ENCODE measurements at places on chromosomes 11 and 22.
A peak's percentile ranks its signal among the peaks of the same experiment; 100 is the strongest.

- no peak for DNase-seq
These were observed 63.8 kb downstream of the PHF21A start for GRCh38 chr11:46057489-46057888.

GRCh38 chr11:79440571-79441460 is at the start of gene TENM4:
Gene TENM4, minus strand, starts transcription at chr11:79441030. Its CDS starts 371,086 bp downstream, at chr11:79069944.
- peak; percentile 88 for DNase-seq

- no peak for DNase-seq
These were observed 41.8 kb downstream of the PDGFD start for GRCh38 chr11:104122011-104122635.

DNA sequence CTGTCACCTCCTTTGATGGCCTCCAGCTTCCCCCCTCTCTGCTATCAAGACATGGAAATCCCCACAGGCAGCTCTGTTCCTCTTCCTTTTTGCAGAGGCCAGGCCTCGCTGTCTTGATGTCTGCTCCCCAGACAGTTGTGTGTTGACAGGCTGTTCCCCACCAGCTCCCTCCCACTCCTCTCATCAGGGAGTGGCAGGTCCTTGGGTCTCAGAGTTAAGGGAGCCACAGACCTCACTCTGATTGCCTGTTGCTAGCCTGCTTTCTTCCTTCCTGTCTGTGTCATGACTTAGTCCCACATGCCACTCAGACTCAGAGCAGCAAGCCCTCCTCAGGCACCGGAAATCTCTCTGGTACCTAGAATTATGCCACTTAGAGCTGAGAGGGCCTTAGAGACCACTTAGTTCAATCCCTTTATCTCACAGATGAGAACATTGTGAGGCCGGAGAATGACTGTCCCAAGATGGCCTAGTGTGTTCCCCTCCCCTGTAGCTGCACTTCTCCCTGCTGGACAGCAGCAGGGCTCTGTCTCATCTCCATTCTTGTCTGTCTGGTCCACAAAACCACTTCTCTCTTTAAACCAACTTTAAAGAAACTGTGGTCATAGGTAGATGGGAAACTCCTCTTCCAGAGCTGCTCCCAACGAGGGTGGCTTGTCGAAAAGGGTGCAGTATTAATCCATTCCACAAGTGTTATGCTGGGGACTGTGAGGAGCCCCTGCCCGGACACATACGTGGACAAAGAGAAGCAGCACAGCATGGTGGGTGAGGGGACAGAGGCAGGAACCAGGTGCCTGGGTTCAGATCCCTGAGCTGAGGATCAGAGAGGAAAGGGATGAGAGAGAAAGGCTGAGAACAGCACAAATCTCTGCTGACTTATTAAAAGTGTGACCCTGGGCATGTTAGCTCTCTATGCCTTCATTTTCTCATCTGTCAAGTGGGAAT is 4.2 kb downstream of the AMPD3 start:
- peak; percentile 30 for DNase-seq

- no peak for DNase-seq
These were observed 51.0 kb downstream of the UBASH3B start for GRCh38 chr11:122706291-122707088.

GRCh38 chr11:116376547-116376946 is 396.2 kb downstream of the BUD13 start:
- DNase-seq: no peak

DNA sequence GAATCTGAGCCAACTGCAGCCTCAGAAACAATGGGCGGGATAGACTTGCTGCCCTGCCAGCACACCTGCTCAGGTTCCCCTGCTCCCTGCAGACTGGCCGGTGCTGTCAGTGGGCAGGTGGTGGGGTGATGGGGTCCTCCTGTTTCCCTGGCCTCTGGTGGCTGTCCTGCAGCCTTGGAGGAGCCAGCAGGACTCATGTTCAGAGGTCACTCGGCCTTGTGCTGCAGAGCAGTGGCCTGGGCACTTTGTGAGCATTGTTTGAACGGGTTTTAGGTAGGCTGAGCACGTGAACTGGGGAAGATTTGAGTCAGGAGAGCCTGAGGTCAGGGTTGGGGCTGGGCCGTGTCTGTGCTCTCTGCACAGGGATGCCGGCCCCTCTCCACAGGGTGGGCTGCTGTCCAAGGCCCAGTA is 17.6 kb downstream of the PPIL2 start:
- no peak for DNase-seq

DNA sequence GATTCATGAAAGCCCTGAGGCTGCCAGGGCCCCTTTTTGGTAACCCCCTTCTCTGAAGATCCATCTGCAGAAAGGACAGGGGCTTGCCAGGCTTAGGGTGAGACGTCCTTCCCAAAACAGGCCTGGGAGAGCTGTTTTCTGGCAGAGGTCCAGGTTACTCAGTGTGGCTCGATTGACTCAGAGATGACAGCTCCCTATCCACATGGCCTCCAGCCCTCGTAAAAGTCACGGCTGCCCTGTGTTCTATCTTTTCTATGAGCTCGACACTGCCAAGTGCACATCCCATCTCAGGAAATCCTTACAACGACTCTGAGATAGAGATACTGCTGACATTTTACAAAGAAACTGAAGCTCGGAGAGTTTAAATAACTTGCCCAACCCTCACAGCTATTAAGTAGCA is 20.4 kb downstream of the ADAMTS8 start:
- DNase-seq: no peak

- DNase-seq: no peak
These were observed 78.3 kb downstream of the CTTN start for GRCh38 chr11:70476669-70477068.

DNA sequence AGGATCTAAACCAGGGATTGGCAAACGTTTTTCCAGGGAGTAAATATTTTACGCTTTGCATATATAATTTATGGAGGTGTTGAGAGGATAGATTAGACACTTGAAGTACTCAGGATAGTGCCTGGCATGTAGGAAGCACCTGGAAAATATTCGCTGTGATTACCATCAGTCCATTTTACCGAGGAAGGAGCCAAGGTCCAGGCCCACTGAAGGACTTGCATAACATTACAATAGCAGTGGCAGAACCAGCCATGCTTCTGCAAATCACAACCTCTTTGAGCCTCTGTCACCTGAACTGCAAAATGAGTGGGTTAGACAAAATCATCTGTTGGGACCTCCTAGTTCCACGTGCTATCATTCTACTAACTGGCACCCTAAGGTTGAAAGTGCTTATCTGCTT is 5.4 kb downstream of the FUT4 start:
- DNase-seq: no peak

GRCh38 chr11:133531971-133532651 is at the start of gene OPCML:
Gene OPCML, minus strand, starts transcription at chr11:133532501.
- no peak for DNase-seq

GRCh38 chr11:43818220-43818619 is 62.4 kb upstream of the ALKBH3 start:
- no peak for DNase-seq

DNA sequence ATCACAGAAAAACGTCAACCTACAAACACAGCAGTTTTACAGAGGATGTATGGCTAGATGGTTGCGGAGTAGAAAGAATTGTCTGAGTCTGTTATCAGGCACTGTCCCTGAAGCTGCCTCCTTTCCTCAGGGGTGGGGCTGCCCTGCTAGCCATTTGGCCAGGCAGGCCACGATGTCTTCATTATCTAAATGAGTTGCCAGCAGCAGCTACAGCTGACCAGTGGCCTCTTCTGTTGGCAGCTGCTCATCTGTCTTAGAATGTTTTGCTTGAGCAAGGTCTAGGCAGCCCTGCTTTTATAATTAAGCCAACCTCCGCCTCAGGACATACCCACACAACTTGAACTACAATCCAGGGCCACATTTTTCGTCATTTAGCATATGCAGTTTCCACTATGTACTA is 17.5 kb downstream of the SLC6A5 start:
- DNase-seq: no peak

- no peak for DNase-seq
These were observed 147.4 kb upstream of the TEAD1 start for GRCh38 chr11:12526789-12527188.

- DNase-seq: no peak
These were observed 219.5 kb downstream of the DCDC1 start for GRCh38 chr11:31150011-31150410.

- no peak for DNase-seq
These were observed 11.5 kb downstream of the TMPRSS13 start for GRCh38 chr11:117917591-117918151.

DNA sequence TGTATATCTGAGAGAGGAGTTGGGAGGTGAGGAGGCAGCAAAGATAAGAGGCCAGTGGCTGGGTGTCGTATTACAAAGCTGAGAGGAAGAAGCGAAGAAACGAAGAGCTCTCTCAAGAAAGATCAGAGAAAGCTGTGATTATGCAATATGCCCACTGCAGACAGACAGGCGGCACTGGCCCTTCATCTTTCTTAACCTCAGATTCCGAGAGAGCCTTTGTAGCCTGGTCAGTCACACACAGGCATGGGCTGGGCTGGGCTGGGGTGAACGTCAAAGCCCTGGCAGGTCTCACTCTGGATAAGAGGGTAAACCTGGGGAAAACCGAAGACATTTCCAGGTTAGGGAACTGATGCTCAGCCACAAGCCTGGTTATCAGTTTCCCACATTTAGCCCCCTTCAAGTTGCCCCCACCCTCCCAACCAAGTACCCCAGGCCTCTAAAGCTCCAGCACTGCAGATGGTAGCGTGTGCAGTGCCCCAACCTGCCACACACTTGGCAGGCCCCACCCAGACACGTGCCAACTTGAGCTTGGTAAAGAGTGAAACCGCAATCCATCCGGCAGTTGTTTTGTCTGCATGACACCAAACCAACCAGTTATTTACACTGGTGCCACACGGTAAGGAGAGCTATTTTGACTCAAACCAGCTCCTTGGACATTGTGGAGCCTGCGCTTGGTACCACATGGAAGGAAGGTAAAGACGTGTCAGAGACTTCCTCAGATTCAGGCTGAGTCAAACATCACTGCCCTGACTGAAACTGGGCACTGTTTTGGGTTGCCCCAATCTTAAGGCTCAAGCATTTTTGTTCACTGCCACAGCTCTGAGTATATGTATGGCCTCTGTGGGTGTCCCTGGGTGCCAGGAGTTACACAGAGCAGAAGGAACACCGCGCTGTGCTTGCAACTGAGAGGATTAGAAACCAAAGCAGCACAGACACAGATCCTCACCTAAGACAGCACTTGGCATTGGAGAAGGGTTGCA is 135.9 kb downstream of the FDX1 start:
- DNase-seq: peak; percentile 39

GRCh38 chr11:37078521-37078920 is 480.5 kb upstream of the RAG2 start:
- DNase-seq: no peak

- no peak for DNase-seq
These were observed 2.2 kb downstream of the APOBEC3A start for GRCh38 chr22:38959590-38959989.

- no peak for DNase-seq
These were observed 567.0 kb downstream of the METTL15 start for GRCh38 chr11:28675183-28675582.

DNA sequence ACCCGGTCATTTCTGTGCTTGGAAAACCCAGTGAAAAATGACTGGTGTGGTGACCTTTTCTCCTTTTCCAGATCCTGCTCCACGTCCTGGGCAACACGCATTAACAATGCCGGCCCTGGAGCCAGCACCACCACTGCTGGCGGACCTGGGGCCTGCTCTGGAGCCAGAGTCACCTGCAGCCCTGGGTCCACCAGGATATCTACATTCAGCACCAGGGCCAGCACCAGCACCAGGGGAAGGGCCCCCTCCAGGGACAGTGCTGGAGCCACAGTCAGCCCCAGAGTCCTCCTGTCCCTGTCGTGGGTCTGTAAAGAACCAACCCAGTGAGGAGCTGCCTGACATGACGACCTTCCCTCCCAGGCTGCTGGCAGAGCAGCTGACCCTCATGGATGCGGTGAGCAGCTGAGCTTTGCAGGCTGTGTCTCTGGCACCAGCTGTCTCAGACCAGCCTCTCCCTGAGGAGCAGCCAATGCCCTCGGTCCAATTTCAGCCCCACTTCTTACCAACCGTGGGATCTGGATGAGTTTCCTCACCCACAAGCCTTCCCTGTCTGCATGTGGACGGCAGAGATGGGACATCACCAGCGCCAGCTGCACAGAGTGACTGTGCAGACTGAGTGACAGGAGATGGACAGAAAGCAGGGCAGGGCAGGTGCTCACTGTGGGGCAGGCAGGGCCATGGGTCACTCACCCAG is 1.9 kb downstream of the RGL4 start:
- no peak for DNase-seq

DNA sequence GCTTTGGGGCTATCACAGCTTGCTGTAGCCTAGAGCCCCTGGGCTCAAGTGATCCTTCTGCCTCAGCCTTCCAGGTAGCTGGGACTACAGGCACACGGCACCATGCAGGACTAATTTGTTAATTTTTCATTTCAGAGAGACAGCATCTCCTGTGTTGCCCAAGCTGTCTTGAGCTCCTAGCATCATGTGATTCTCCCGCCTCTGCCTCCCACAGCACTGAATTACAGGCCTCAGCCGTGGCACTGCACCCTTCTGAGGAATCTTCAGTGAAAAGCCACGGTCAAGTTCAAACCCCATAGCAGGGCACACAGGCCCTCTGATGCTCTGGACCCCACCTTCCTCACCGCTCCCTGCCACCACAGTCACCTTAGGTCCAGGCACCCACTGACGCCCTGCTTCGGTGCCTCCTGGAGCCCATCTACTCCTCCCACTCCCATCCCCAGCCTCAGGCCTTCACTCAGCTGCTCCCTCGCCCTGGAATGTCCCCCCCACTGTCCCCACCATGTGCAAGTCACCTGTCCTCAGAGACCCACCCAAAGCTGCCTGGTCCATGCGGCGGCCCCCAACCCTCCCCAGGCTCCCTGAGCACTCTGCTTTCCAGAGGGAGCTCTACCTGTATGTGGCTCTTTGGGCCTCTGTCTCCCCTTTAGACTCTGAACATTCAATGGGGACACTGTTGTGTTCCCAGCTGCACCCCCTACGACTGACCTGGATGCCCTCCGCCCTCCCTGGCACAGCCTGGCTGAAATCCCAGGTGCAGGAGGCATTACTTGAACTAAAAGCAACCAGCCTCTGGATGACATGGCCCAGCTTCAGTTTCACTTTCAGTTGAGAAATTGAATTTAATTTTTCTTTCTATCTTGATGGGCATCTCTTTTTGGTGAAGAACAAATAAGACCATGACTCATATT is 1.6 kb downstream of the APOL2 start:
- DNase-seq: no peak

DNA sequence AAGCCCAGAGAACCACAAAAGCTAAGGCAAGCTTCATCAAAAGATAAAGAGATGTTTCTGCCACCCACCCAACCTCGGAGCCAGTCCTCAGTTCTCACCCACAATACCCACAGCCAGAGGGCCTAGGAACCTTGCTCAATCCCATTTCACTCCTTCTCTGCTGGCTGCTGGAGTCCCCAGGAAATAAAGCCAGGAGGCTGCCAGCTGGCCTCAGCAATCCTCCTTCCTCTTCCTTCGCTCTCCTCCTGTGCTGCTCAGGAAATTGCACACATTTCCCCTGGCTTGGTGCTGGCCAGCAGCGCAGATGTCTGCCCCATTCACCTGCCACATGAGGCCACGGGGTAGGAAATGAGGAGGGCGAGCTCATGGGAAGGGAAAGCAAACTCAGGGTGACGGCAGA is 91.8 kb upstream of the LDLRAD3 start:
- DNase-seq: no peak

- no peak for DNase-seq
These were observed 11.3 kb upstream of the MS4A7 start for GRCh38 chr11:60367009-60367408.
